ENCODE measurements at places on chromosomes 5 and 9.
A peak's percentile ranks its signal among the peaks of the same experiment; 100 is the strongest.

DNA sequence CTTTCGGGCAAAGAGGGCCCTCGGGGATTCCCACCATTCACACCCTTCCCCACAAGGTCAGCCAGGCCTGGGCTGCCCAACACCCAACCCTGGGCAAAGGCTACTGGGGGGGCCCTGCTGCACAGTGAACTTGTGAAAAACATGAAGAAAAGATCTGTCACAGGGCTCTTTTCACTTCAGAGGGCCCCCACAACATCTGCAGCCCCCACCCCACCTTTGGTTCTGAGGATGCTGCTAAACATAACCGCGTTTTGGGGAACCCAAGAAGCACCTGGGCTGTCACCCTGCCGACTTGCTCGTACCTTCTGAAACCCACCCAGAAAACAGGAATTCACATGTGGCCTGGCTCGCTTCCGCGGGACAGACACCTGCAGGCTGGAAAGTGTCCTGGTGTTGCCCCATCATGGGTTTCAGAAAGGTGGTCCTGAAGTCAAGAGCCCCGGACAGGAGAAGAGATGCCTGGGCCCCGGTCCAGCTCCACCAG lies 29.3 kb downstream of the B4GALT1 start:
- no peak for DNase-seq

- DNase-seq: no peak
Observed at GRCh38 chr9:80467632-80468031, 895.9 kb downstream of the TLE4 start.

DNA sequence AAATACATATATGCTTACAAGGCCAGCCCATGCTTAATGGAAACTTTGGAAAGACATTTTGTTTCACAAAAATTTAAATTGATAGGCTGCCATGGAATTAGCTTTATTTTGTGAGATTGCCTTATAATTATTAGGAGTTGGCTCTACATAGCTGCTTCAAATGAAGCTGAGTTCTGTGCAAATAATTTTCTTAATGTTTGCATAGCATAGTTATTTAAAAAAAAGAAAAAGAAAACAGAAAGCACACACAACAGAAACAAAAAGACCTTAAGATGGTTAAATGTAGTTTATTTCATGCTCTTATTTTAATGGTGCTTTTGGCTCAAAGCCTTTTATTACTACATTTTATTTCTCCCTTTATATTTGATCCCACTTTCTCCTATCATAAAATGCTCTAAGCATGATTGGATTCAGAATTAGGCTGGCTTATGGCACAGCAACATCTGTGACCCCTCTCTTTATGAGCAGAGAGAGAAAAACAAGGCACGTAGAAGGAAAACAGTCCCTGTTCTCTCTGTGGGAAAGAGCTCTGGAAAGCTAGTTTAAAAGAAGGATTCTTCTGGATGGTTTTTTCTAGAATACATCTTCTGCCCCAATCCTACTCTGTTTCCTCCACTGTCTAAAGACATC lies 530.5 kb downstream of the NTRK2 start:
- no peak for DNase-seq

DNA sequence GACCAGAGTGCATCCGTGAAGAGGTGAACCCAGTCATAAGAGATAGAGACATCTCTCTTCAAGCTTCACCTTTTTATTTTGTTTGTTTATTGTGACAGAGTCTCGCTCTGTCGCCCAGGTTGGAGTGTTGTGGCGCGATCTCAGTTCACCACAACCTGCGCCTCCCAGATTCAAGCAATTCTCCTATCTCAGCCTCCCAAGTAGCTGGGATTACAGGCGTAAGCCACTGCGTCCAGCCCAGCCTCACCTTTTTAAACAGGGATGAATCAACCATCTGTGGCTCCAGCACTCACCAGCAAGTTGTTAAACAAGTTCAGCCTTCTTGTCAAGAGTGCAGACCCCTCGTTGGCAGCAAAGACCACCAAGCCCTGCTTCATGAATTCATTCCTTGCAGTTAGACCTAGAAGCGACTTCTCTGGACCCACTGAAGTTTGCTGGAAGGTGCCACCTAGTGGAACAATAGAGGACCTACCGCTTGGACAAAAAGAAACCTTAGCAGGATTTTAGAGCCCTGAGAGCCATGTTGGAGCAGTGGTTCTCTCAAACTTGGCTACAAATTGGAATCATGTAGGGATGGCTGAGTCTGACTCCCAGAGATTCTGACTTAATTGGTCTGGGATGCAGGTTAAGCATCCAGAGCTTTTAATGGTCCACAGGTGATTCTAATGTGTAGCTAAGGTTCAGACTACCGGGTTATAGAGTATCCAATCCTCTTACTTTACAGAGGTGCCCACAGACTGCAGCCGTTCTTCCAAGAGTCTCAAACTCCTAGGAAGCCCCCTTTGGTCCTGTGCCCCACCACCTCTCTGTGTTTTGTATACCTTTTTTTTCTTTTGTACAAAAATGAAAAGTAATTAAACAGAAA lies 10.5 kb upstream of the GALNT10 start:
- peak; percentile 26 for DNase-seq

GRCh38 chr5:3530251-3530650 lies 65.4 kb upstream of the IRX1 start:
- no peak for DNase-seq

- DNase-seq: no peak
Observed at GRCh38 chr9:2335260-2335659, 286.3 kb upstream of the VLDLR start.

GRCh38 chr9:108197899-108198298 lies 657.9 kb downstream of the ACTL7B start:
- no peak for DNase-seq

GRCh38 chr9:99919930-99920329 lies 13.5 kb downstream of the STX17 start:
- no peak for DNase-seq

DNA sequence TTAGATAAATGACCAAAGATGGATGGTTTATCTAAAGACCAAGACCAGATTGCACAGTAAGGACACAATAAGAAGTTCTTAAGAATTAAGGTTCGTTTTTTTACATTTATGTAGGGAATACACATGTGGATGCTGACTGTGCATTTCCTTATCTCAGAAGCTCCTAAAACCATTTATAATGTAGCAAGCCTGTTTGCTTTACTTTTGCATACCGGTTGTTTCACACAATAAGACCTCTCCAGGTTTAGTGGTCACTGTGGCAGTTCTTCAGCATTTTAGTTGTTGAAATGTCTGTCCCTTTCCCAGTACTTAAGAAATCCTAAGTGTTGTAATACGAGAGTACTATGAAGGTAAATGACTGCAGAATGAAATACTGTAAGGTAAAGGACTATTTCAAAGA lies 43.6 kb downstream of the BASP1 start:
- DNase-seq: no peak

- no peak for DNase-seq
Observed at GRCh38 chr9:20355022-20355421, 267.3 kb downstream of the MLLT3 start.

DNA sequence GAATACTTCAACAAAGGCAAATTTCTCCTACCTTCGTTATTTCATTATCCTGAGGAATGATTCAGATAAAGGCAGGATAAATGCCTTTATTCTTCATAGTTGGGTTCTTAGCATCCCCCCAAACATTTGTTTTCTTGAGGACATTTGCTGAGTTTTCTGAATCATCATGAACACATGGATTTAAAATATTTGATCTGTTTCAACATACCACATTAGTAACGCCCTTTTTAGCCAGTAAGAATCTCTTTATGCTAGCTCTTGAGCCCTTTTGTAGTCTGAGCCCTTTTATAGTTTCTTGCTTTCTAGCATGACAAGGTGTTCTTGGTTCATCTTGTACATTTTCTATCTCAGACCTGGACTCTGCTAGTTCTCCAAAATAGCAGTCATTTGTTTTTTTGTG lies 27.9 kb downstream of the SKIC3 start:
- DNase-seq: no peak

- no peak for DNase-seq
Observed at GRCh38 chr9:85408494-85408893, 333.3 kb downstream of the AGTPBP1 start.

DNA sequence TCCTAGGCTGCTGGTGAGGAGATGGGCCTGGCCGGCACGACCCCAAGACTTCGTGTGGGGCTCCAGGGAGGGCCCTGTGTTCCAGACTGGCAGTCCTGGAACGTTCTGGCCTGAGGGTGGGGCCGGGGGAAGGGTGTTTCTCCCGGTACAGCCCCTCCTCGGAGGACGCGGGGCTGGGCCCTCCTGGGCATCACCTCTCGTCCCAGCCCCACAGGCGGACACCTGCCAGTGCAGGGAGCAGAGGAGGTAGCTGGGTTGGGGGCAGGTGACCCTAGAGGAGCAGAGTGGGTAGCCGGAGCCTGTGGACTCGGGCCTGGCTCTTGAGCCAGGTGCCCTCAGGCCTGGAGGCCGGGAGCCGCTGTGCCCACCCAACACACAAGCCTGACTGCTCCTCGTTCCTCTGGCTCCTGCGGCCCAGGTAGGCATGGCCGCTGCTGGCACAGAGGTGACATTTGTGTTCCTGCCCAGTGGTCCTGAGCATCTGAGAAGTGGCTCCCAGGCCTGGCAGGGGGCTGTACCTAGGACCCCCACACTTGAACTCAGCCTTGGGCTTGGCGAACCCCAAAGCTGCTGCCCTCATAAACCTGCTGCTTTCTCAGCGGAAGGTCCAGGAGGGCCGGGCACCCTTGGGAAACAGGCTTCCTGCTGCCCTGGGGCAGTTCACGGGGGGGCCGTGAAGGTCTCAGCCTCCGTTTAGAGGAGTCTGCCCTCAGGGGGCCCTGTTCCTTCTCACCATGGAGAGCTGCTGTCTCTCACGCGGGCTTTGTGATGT lies 817 bp downstream of the SLC6A19 start:
- DNase-seq: no peak

DNA sequence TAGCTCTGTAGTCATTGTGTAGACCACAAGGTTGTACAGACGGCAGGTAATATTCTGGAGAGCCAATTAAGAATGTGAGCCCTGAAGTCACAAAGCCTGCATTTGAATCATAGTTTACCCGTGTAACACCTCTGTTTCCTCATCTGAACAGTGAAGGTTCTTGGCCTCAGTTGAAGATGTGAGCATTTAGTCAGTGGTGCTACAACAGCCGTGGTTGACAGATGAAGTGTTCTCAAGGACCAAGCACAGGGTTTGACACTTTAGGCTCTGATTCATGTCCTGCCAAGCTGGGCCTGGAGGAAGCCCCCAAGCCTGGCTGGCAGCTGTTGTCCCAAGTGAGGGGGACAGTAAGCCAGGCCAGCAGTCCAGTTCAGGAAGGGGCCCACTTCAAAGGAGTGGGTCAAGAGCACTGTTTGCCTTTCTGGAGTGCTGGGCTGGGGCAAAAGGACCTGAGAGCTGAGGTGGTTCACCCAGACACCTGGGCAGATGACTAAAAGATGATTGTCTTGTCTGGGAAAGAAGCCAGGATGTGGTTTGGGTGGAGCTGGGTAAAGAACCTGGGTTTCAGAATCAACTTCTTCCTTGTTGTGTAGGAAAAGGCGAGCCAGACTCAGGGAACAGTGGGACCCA lies 20.7 kb downstream of the FAXDC2 start:
- no peak for DNase-seq

- DNase-seq: no peak
Observed at GRCh38 chr5:158594595-158595242, 505.0 kb downstream of the EBF1 start.

- DNase-seq: no peak
Observed at GRCh38 chr9:12812710-12813109, 37.9 kb downstream of the LURAP1L start.

- DNase-seq: peak; percentile 28
Observed at GRCh38 chr9:133238851-133239532, 29.9 kb upstream of the OBP2B start.

GRCh38 chr5:5159282-5160103 lies 19.4 kb downstream of the ADAMTS16 start:
- no peak for DNase-seq

DNA sequence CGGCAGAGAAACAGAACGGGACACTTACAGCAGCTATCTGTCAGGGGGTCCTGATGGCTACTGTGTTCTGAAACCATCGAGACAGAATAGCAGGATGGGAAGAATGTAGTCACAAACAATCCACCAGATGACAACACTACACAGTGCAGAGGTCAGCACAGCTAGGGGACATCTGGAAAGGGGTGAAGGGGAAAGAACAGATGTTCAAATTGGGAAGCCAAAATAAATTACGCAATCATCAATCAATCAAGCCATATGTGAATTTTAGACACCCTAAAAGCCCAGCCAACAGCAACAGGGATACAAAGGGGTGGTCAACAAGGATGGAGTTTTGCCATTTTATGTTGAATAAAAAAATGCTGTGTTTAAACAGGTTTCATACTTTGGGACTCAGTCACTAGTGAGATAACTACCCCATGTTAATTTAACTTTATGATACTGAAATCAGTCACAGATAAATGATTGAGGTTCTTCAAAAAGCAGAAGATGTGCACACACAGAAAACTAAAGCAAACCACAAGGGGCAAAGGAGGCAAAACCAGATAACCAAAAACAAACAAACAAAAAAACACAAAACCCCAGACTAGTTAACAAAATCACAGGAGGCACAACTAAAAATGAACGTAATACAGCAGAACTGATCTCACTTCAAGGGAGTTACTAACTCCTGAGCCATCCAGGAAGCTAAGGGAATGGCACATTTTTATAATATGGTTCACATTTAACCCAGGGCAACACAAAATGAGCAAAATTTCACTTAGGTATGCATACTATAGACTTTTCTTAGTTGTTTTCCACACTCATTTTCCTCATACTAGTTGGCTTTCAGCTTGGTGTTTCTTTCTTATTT lies 65.9 kb downstream of the HABP4 start:
- DNase-seq: no peak

- no peak for DNase-seq
Observed at GRCh38 chr5:10973316-10973715, 212.3 kb upstream of the DAP start.

GRCh38 chr5:62689599-62690368 lies 111.2 kb downstream of the LRRC70 start:
- no peak for DNase-seq

DNA sequence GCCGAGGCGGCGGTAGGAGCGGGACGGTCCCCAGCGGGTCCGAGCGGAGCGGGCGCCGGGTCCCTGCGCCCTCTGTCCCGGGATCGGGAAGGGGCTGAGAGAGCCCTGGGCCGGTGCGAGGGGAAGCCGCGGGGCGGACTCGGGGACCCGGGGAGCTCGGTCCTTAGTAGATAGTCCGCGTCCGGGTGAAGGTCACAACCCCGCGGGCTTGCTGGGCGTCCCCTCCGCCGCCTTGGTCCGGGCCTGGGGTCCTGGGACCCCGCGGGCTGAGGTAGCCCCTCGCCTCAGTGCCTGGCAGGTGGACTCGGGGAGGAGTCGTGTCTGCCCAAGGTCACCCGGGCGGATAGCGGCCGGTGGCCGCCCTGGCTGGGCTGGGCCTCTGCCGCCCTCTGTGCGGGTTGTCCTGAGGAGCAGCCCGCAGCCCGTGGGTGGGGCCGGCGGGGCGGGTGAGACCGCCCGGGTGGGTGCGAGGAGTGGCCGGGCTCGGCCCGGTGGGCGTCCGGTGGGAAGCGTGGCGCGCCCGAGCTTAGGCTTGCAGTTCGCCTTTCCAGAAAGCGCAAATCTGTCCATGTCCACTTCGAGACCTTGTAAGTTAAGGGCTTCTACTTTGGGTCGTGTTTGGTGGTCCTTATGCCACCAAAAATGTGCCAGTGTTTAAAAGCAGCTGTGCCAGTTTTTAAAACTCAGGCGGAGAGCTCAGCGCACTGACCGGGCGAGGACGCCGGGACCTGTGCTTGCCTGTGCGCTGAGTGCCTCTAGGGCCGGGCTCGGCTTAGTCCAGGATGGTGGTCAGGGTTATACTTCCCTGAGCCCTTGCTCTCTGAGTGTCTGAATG lies 554 bp downstream of the SDHA start:
- no peak for DNase-seq

Data from activated CD4-positive, CD25-positive, alpha-beta regulatory T cell treated with anti-CD3 and anti-CD28 coated beads, Interleukin-2, amount 50 U/mL, for 16 hours (primary cell).